ENCODE measurements at places on chromosomes 13 and 19.

DNA sequence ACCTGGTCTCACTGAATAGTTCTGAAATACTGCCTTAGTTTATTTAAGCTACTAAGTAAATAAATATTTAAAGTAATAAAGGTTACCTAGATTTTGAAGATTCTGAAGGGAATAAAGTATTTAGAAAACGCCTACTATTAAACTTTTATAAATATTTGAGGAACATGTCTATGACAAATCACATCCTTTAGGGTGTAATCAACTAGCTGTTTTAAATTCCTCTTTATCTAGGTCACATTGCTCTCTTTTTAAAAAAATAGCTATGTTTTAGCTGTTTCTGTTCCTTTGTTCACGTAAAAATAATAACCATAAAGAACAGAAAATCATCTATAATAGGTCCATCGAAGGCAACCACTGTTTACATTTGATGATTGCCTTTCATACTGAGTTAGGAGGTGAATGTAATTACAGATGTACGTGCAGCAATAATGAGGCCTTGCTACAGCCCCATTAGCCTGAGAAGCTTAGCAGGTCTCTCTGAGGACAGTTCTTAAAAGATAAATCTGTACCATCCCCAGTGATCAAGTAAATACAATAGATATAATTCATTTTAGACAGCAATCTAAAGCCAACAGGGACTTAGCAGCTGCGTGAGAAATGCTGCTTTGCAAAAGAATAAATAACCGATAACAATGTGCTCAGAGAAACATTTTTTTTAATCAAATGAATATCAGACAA is 449.5 kb downstream of the LIG4 start:
- peak; percentile 10 for DNase-seq

GRCh38 chr19:6259312-6259861 is 20.4 kb downstream of the MLLT1 start:
- DNase-seq: no peak

- peak; percentile 86 for DNase-seq
Observed at GRCh38 chr19:13037161-13037560, 41.9 kb downstream of the NFIX start.

DNA sequence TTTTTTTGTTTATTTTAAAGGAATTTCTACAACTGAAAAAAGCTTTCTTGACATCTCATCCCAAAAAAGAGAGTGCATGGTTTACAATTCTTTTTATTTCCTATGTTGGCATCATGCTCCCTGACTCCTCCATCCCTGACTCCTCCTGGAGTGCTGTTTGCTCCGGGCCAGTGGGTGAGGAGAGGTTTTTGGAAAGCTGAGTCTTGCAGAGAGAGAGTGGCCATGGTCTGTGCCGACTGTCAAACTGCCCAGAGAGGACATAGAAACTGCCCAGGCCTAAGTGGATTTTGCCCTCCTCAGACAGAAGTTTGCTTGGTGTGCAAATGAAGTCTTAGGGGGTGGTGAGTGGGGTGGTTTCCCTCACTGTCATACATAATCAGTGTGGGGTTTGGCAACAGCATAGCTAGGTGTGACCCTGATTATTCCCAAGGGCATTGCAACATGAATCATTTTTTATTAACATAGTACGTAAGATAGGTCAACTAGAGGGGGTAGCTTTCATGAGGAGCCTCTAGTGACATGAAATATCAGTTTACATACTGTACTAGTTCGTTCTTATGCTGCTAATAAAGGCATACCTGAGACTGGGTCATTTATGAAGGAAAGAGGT is 179.8 kb upstream of the UBL3 start:
- DNase-seq: no peak

GRCh38 chr13:100387416-100387815 is 201.2 kb downstream of the GGACT start:
- DNase-seq: no peak

DNA sequence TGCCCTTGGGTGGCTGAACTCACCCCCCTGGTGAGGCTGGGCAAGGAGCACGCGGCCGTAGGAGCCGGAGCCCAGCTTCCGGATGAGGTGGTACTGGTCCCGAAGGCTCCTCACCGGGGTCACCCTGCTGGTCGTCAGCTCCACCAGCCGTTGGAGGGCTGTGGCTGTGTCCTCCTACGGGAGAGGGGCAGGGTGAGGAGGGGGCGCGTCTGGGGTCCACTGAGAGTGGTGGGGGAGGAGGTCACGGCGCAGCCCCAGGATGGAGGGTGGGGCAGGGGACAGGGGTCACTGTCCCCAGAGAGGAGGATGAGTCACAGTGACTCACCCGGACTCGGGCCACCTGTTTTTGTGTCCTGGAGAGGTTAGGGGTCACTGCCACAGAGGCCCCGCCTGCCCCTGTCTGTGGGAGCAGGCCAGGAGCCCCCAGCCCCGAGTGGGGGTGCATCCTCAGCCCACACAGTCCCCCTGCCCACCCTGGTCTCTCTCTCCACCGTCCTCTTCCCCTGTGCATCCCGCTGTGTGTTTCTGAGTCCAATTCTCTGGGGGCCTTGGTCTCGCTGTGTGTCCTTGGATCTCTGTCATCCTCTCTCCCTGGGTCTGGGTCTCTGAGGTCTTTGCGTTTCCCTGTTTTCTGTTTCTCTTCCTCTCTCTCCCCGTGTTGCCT is 435 bp downstream of the SBK3 start:
- DNase-seq: no peak

- DNase-seq: no peak
Observed at GRCh38 chr13:64276232-64276631, 2860.6 kb upstream of the PCDH20 start.

DNA sequence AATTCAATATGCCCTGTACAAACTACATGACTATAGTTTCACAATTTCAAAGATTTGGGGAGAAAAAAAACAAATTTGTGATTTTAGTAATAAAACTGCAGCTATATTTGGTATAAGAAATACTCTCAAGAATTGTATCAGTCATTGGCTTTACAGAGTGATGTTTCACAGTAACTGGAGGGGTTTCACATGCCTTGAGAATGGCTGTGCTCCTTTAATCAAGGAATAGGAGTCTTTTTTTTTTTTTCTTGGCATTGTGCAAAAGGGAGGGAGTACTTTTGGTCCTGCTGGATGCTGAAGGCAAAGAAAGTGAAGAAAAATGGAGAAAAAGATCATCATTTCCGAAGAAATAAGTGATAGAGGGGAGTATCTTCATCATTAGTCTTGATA is 6.8 kb downstream of the ZNF507 start:
- DNase-seq: no peak

GRCh38 chr19:3057275-3057714 is 5.0 kb downstream of the TLE5 start:
- DNase-seq: peak; percentile 77

DNA sequence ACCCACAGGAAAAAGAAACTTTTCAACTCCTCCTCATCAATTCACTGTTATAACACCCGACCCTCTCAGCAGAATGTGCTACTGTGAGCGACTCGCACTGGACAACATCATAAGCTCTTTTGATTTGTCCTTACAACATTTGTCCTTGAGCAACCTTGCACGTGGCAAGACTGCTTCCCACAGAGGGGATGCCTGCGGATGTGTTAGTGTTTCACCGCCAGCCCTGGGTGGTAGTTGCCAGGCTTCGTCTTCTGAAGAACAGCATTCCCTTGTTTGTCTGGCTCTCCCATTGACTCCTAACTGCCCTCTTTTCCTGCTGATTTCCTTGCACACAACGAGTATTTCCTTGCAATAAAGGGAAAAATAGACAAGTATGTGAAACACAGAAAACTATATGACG is 111.4 kb upstream of the SLC7A1 start:
- DNase-seq: no peak

DNA sequence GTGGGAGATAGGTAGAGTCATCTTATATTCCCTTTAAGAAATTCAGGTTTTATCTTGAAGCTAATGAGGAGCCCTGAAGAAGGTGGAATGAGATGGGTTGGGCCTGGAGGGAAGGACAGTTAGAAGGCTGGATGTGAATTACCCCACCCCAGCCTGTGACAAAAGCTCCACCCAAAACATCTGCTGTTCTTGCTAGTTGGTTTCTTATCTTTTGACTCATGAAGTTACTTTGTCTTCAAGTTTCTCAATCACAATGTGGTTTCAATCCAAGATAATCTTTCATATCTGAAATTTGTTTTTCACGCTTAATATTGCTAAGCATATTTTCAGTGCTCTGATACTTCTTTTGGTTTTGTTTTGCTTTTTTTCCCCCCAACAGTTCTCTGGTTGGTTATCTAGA is 38.3 kb upstream of the HMGB1 start:
- DNase-seq: peak; percentile 56
